GM23248 (cell line): ENCODE measurements at places on chromosomes 6 and 20. TPM values are rescaled to one million over a fixed set of nuclear protein-coding genes. Genes with fewer than 3 reads are reported as not detected.

DNA sequence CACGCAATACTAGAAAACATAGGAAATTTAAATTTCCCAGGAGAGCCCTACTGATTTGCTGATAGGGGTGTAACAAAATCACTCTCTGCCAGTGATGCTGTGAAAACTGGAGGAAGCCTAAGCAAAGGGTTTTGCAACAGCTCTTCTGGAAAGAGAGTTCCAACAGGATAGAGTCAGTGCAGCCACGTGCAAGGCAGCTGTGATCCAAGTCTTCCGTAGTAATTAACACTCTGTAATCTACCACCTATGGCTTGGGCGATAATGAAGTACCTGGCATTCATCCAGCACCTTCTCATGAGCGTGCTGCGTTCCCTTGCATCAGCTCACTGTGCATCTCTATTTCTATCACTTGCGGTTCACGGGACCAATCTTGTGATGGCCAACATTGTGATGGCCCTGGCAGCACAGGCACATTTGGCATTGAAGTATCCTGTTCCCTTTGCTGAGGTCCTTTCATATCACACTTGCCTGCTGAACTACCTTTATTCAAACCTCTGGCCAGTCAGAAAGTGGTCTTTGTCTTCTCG is 48.2 kb downstream of the IRF4 start:
- DNase-seq, result peak; percentile 48

GRCh38 chr6:9408402-9409117 is 973.2 kb upstream of the SLC35B3 start:
- peak; percentile 34 for DNase-seq

DNA sequence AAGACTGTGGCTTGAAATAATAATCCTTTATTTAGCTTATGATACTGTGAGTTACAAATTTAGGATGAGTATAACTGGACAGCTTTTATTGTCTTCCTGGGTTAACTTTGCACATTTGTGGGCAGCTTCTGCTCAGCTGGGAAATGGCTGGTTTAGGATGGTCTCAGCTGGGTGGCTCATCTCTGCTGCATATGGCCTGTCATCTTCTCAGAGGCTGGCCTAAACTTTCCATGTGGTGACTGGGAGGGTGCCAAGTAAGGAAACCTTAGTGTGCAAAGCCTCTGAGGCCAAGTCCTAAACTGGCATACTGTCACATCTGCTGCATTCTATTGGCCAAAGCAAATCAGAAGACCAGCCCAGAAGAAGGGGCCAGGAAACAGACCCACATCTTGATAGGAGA is 40.2 kb downstream of the BTBD3 start:
- no peak for DNase-seq

DNA sequence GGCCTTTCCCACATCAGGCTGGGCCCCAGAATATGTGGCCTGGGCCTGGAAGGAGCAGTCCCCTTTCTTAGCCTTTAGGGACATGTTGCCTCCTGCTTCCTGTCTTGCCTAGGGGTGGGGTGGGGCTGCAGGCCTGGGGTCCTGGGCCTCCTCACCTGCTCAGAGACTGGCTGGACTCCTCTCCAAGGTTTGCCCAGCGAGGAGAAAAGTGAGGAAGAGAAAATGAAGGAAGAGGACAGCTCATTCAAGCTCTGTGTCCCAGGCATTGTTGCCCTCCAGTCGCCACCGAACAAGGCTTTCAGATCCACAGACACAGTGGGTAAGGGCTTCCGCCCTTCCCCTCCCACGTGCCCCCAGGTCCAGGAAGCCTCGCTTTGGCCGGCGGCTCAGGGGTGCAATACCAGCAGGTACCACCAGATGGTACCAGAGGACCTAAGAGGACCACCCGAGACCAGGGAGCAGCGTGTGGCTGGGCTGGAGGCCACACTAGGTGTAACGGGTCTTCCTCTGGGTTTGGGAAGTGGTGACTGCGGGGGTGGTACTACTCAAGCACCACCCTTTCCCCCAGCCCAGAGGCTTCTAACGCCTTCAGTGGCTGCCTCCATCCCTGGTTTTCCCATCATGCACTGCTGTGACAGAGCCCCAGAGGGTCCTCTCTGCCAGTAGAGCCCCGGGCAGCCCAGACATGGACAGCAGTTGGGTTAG is 5.5 kb upstream of the BAK1 start:
- peak; percentile 76 for DNase-seq

GRCh38 chr20:1934721-1935573 is 39.7 kb downstream of the SIRPA start:
- peak; percentile 98 for DNase-seq

DNA sequence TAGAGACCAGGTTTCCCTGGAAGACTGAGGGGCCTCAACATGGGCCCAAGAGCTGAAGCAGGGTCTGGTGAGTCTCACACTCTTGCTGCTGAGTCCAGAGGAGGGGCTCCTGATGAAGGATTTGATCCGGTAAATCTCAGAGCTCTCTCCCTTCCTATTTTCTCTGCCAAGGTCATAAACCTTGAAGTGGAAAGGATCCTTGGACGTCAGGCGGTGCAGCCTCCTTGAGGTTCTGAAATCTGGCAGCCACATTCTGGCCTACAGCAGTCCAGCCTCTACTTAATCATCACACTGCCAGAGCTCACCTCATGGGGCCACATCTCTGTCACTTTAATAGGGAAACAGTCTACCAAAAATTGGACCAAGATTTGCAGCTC is 24.0 kb downstream of the ACSS1 start:
- DNase-seq, result no peak

GRCh38 chr20:24981282-24981681 is 11.3 kb downstream of the APMAP start:
- no peak for DNase-seq

DNA sequence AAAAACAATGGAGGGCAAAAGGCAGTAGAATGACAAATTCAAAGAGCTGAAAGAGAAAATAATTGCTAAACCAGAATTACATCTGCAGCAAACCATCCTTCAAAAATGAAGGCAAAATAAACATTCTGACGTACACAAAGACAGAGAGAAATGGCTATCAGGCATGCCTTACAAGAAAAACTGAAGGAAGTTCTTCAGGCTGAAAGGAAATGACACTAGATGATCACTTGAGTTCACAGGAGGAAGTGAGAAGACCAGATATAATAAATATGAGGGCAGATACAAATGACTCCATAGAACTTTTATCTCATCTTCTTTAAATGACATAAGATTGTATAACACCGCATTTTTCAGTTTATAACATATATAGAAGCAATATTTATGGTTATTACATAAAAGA is 30.0 kb downstream of the DZANK1 start:
- DNase-seq, result no peak

DNA sequence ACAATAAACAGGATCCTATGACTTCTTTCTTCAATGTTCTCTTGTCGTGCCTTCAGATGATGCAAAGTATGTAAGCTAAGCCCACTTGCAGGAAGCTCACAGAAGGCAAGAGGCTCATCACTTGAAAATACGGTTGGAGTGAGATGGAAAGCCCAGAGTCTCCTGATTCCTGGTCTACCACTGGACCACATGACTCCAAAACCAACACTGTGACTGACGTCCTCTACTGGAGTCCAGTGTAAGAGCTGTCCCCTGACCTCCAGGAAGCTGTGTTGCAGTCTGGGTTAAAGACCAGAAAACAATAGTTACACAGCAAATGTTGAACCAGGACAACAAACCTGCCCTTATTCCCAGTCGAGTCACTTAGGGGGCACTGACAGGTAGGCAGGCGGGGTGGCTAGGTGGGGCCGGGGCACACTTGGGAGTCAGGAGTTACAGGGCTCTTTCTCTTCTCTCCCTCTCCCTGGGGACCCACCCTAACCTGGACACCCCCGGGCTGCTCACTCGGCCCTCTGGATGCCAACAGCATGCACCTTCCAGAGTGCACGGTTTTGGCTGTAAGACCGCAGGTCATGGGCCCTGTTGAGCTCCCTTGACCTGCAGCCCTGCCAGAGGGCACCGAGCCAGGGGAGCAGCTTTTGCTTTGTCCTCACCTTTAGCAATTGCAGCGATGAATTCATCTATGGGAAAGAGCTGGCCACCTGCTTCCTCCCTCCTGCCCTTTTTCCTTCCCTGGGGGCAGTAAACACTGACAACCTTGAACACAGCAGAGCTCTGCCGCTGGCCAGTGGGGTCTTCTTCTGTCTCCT is 7.4 kb downstream of the PCK1 start:
- no peak for DNase-seq

DNA sequence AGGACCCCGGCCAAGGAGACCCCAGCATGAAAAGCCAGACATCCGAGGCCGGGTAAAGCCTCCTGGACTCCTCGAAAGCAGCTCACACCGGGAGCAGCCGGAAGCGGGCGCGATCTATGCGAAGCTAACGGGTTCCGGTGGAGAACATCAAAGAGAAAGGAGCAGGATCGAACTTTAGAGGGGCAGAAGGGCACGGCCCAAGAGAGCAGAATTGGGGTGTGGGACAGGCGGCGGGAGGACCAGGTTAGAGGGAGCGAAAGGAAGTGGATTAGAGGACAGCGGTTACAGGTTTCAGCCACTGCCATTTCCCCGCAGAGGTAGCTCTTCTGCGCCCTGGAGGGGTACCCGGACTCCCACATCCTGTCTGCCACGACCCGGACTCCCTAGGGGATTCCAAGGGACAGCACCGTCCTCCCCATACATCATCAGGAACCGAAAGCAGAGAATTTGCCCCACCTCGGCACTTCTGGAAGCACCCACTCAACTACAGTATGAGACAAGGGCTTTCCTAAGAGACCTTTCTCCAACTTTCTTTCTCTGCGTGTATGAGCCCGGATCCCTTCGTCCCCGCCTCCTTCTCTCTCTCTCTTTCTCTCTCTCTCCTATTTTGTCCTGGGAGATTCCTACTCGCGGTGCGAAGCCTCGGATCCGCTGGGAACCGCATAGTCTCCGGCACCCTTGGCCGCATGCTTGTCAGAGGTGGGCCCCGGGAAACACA is 507 bp upstream of the VGLL2 start:
- peak; percentile 55 for DNase-seq

DNA sequence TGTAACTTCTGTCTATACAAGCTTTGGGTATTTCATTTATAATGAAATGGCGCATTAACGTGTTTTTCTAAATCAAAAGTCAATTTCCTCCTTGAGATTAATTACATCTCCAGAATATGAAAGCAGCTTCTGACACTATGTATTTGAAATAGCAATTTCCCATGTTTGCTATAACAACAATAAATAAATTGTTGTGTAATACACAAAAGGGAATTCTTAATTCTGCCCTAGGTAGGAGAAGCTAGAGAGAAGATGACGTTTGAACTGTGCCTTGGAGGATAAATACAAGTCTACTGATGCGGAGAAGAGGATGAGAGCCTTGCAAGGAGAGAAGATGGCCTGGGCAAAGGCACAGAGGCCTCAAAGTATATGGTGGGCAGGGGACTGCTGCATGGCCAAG is 7.6 kb upstream of the HLA-DOA start:
- DNase-seq, result no peak

DNA sequence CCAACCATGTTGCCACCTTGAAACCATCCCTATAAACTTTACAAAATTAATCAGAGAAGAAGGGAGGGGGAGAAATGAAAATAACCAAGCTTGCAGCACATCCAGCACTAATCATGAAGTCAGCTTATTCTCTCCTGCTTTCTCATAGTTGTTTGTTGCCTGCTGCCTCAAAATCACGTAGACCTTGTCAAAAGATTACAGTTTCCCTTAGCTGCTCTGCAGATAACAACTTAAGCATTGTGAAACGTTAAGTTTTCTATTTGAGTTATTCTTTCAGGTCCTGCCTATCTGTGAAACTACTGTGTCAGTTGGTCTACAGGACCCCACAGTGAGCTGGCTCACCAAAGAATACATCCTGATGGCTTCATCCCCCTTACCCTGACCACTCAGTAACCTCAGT is 32.9 kb downstream of the SLC17A4 start:
- DNase-seq, result no peak

GRCh38 chr6:34305982-34306708 is 57.3 kb upstream of the SMIM29 start:
- no peak for DNase-seq

- no peak for DNase-seq
Measured at GRCh38 chr6:51817832-51818231, 269.6 kb downstream of the PKHD1 start.

TREM1 gene
- not detected in 2 replicates for polyA plus RNA-seq

OPN5 gene
- polyA plus RNA-seq, result not detected in 2 replicates

RNF144B gene
- polyA plus RNA-seq, result 2.6 and 2.7 TPM in 2 replicates

APCDD1L gene
- polyA plus RNA-seq, result 15.7 and 16.6 TPM in 2 replicates

LTB gene
- polyA plus RNA-seq, result 0.23 TPM in 1 of 2 replicates, not detected in the other

PSORS1C2 gene
- 0.16 TPM in 1 of 2 replicates, not detected in the other for polyA plus RNA-seq

BTNL2 gene
- not detected in 2 replicates for polyA plus RNA-seq

TTK gene
- 7.8 and 8.7 TPM in 2 replicates for polyA plus RNA-seq

NKAIN4 gene
- polyA plus RNA-seq, result not detected in 2 replicates

EYS gene
- polyA plus RNA-seq, result 0.04 and 0.10 TPM in 2 replicates
